Omental fat pad (tissue), 4 donors: ENCODE measurements at places on chromosomes 2 and 18. TPM values are rescaled to one million over a fixed set of nuclear protein-coding genes. Genes with fewer than 3 reads are reported as not detected.

- no peak for DNase-seq
Measured at GRCh38 chr2:216373896-216374295, 1.6 kb upstream of the MARCHF4 start.

The PLCL1 gene
- 10.4 TPM for total RNA-seq

GRCh38 chr18:24054130-24054529 is 39.6 kb downstream of the TTC39C start:
- DNase-seq, result no peak

DNA sequence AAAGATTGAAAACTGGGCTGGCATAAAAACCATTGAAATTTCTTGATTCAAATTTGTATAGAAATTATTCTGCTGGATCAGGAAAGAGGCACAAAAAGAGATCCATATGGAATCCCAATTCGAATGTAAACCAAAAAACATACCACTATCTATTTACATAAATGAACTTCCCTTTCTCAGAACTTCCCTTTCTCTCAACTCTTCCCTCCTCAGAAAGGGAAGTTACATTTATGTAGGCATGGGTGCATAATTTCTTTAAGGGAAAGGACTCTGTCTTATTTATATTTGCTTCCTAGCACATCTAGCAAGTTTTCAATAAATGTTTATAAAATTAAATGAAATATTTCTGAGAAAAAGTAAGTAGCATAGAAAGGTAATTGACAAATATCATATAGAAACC is 398.1 kb upstream of the ATP5MC3 start:
- no peak for DNase-seq

DNA sequence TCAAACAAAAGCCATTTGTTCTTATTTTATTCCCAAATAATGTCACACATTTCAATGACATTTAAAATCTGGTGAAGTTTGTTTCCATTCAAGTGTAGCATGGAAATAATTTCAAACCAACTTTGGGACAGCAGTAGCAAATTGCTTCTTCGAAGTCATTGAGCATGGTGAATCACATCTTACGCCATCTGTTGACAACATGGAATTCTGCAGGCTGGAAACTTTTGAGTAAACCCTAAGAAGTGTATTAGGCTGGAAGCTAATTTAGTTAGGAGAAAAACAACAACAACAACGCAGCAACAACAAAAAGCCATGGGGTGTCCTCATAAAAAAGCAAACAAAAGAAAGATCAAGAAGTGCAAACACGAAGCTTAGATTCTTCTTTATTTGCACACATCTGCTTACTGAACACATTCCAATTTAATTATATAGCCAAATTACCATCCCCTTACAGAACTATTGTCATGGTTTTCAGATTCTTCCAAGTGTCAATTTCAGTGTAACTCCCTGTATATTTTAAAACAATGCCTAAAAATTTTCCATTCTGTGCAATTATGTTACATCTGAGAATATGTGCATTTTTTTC is 659.0 kb upstream of the CDH7 start:
- DNase-seq, result no peak

DNA sequence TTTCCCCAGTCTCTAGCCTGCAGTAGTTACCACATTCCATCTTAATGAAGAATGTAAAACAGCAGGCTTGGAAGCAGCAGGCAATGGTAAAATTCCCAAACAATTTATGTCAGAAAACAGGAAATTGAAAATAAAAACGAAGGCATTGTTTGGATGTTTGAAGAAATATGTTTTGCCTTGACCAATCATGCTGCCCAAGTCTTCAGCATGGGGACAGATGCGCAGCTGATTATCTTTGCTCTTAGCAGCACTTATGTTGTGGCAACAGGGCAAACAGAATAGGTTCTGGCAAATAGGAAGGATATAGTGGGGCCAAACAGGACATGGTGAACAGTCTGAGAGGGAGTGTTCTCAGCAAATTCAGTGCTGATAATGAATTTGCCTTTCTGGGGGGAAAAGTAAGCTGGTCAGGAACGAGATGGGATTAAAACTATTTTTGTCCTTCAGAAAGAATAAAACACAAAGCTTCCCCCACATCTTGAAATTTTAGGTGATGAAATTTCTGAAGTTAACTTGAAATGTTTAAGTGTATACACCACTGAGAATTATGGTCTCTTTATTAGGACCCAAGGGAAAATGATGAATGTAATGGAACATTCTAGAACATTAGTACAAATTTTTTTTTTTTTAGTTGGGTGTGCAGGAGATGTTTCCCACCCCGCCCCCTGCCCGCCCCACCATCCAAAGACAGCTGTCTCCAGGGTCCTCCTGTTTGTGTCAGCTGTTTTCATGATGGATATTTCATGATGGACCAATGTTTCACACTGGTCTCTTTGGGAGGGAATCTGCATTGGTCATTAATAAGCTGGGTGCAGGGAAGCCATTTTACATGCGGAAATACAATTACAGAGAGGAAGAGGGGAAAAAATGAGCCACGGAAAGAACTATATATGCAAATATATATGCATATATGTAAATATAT is 239.5 kb upstream of the REV1 start:
- no peak for DNase-seq

GRCh38 chr2:238978497-238978896 is 130.6 kb downstream of the TWIST2 start:
- DNase-seq, result no peak

GRCh38 chr2:68196120-68196716 is 38.5 kb downstream of the PNO1 start:
- no peak for DNase-seq

DNA sequence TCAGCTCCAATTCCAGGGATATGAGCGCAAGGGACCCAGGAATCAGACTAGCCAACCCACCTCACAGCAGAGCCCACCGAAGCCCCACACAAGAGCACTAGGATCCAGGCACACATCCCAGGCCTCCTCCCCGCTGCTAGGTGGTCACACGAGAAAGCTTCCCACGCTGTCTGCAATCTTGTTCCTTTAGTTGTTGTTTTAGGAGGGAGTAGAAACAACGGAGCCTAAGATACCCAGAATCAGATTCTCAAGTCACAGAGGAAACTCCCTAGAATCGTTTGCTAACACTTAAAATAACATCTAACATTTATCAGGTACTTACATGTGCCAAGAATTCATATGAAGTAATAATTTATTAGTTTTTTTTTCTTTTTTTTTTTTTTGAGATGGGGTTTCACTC is 9.7 kb upstream of the ATL2 start:
- DNase-seq, result no peak

DNA sequence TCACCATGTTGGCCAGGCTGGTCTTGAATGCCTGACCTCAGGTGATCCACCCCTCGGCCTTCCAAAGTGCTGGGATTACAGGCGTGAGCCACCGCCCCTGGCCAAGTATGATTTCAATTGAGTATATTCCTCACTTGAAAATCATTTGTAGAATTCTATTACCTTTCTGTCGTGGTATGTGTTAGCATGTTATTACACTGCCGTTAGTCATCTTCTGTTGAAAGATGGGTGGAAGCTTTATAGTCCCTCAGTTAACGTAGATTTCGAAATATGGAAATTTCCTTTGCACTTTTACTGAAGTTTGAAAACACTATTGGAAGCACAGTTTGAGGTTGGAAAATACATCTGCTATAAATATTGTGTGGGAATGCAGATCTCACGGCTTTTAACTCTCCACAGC is 14.7 kb downstream of the NIFK start:
- DNase-seq, result no peak

- no peak for DNase-seq
Measured at GRCh38 chr2:69958480-69958879, 3.0 kb downstream of the ASPRV1 start.

The FBXO15 gene
- not detected for total RNA-seq

GRCh38 chr2:20174410-20174809 is 50.5 kb downstream of the SDC1 start:
- no peak for DNase-seq

The ARL4C gene
- total RNA-seq, result 17.2 TPM

GRCh38 chr2:196163285-196163684 is 8.1 kb downstream of the STK17B start:
- no peak for DNase-seq

The NEUROD1 gene
- not detected for total RNA-seq

The KCNG2 gene
- total RNA-seq, result not detected
